ENCODE measurements at places on chromosomes 3 and 15.

GRCh38 chr15:62491642-62492041, 326.6 kb upstream of the C2CD4B start:
- no peak for DNase-seq

DNA sequence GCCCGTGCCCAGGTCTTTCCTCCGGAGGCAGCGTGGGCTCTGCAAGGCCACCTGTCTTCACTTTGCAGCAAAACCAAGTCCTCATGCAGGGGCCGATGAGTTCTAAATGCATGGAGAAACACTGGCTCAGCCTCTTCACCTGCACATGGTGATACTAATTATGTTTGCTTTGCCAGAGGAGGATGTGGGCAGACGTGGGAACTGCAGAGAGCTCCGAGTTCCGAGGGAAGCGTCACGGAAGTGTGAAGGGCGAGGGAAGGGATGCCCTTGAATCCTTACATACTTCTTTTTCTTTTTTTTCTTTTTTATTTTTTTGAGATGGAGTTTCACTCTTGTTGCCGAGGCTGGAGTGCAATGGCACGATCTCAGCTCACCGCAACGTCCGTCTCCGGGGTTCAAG, 74.8 kb downstream of the GABRG3 start:
- DNase-seq, result no peak

- peak; percentile 71 for DNase-seq
These were observed at the start of gene ABI3BP for GRCh38 chr3:100993309-100993708. TSS of gene ABI3BP (minus strand) at chr3:100993421. CDS start at chr3:100993384, 37 bp downstream.

DNA sequence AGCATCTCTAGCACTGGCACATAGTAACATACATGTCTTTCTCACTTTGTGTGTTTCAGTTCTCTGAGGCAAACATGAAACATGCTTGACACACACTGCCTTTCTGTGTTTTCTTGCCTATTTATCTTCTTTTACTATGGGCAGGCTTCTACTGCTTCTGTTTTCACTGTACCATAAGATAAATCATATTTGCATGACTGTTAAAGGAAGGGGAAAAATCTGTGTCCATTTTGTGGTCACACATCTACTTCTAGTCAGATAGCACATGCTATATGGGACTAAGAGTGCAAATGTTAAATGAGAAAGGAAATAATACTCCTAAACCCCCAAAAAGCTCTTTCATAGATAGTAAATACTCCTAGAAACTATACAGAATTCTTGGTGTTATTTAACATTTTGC, 386.4 kb downstream of the ZBTB20 start:
- DNase-seq, result no peak

DNA sequence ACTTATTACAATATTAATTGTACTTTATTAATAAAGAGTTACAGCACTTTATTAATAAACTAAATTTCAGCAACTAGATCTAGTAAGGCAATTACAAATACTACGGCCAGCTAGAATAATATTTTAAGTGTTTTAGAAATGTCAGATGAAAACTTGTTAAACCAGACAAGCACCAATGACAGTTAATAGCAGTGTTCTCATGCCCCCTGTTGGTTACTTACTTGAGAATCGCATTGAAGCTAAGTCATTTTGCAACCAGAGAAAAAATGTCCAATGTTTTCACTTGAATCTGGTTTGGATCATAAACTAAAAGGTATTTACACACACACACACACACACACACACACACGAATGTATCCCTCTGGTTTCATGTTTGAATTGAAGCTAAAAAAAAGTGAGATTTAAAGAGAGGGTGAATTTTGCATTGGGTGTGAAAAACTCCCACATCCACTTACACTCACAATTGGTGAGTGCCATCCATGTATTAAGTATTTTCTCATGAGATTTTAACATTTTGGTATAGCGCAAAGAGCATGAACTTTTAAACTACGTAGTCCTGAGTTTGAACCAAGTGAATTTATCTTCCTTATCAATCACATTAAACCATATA, 347.7 kb downstream of the ZBBX start:
- DNase-seq, result no peak

- DNase-seq, result no peak
These were observed 116.0 kb upstream of the GADL1 start for GRCh38 chr3:31010491-31010890.
